B cell (primary cell): ENCODE measurements at places on chromosomes 11 and 22. TPM values are rescaled to one million over a fixed set of nuclear protein-coding genes. Genes with fewer than 3 reads are reported as not detected.

- no peak overlapping the region for H3K27ac ChIP-seq
- peaks cover 4% of the 10 kb centered on the region for H3K4me1 ChIP-seq
- no peaks in the 10 kb centered on the region for H3K27me3 ChIP-seq
- H3K36me3 ChIP-seq, result no peaks in the 10 kb centered on the region
- DNase-seq, result no peak
Observed at GRCh38 chr11:23569547-23569946, 709.3 kb upstream of the CCDC179 start.

DNA sequence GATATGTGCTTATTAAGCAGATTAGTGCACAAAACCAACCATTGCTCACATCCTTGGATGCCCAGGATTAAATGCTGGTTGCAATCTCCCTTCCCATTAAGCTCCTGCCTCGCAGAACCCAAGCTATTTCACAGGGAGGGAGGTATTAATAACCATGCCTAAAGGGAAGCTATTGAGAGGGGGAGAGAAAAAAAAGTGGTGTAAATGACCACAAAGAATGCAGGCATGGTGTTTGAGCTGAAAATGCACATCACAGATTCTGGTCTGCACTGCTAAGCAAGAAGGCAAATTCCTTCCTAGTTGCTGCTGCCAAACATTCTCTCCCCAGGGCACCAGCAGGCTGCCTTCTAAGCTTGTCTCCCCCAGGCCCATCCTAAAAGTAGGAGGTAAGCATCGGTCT is 92.0 kb upstream of the ISX start:
- H3K36me3 ChIP-seq, result no peaks in the 10 kb centered on the region
- no peaks in the 10 kb centered on the region for H3K27me3 ChIP-seq
- DNase-seq, result no peak
- no peak overlapping the region for H3K27ac ChIP-seq

DNA sequence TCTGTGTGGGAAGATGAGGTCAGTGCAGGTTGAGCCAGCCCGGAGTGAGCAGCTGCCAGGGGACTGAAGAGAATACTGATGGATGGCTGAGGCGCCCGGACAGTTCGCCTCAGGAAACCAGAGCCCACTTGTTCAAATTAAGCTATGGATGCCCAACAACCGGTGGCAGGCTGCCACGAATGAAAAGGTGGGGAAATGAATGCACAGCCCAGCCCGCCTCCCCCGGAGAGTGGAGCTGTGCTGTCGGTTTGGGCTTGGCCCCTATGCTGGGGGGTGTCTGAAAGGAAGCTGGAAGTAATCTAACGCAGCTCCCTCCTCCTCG is 21.9 kb downstream of the HSPA8 start:
- H3K36me3 ChIP-seq, result no peaks in the 10 kb centered on the region
- H3K27ac ChIP-seq, result no peak overlapping the region
- DNase-seq, result no peak
- no peaks in the 10 kb centered on the region for H3K4me1 ChIP-seq
- no peak overlapping the region for H3K4me3 ChIP-seq

DNA sequence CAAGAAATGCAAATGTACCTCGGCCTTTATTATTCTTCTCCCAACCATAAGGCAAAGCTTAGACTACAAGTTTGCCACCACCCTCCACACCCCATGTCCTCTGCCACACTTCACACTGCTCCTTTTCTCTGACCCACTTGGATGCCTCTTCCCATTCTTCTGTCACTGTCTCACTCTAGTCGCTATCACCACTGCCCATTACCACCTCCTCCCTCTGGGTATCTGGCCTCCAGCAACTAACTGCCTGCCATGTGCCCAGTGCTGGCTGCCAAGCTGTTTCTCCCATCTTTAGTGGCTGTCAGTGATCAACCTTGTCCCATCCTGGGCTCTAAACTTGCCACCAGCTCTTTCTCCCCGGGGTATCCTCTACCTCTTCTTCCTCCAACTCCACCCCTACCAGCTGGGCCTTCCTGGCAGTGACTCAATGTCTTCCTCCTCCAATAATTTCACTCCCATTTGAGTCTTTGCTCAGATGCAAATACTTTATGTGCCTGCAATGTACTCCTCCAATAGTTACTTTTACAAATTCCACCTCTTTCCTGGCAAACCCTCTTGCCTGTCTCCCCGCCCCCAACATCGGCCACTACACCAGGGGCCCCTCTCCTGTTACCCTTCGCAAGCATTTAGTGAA is 20.1 kb upstream of the KDM2A start:
- DNase-seq, result no peak
- H3K27ac ChIP-seq, result no peak overlapping the region

The PRR33 gene
- not detected in 2 replicates for total RNA-seq

The OR2D2 gene
- not detected in 2 replicates for total RNA-seq

The DEUP1 gene
- total RNA-seq, result not detected in 2 replicates

- no peak overlapping the region for H3K27ac ChIP-seq
- H3K27me3 ChIP-seq, result no peaks in the 10 kb centered on the region
- H3K4me1 ChIP-seq, result peaks cover 8% of the 10 kb centered on the region
- peaks cover 2% of the 10 kb centered on the region for H3K36me3 ChIP-seq
- no peak overlapping the region for H3K4me3 ChIP-seq
Observed at GRCh38 chr11:10876158-10876557, 18.3 kb upstream of the ZBED5 start.

The KCNE3 gene
- not detected in 2 replicates for total RNA-seq
